NCI-H524 (cell line): ENCODE measurements at places on chromosomes 12 and 14.
A peak's percentile ranks its signal among the peaks of the same experiment; 100 is the strongest.

GRCh38 chr14:99101855-99102461, 170.0 kb downstream of the BCL11B start:
- no peak for DNase-seq

DNA sequence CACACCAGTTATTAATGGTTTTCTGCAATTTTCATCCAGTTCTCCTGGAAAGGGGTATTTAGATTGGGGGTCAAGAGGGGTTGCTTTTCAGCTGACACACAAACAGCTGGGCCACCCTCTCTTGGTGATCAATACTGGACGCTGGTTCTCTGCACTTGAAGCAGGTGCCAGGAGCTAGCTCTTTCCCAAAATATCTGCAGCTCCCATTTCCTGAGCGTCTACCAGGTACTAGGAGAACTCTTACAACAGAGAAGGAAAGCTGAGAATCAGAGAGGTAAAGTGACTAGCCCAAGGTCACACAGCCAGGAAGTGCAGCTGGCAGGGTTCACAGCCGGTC, 1.2 kb downstream of the TESC start:
- no peak for DNase-seq

- DNase-seq: no peak
These were observed 11.4 kb downstream of the MCRS1 start for GRCh38 chr12:49556391-49557186.

DNA sequence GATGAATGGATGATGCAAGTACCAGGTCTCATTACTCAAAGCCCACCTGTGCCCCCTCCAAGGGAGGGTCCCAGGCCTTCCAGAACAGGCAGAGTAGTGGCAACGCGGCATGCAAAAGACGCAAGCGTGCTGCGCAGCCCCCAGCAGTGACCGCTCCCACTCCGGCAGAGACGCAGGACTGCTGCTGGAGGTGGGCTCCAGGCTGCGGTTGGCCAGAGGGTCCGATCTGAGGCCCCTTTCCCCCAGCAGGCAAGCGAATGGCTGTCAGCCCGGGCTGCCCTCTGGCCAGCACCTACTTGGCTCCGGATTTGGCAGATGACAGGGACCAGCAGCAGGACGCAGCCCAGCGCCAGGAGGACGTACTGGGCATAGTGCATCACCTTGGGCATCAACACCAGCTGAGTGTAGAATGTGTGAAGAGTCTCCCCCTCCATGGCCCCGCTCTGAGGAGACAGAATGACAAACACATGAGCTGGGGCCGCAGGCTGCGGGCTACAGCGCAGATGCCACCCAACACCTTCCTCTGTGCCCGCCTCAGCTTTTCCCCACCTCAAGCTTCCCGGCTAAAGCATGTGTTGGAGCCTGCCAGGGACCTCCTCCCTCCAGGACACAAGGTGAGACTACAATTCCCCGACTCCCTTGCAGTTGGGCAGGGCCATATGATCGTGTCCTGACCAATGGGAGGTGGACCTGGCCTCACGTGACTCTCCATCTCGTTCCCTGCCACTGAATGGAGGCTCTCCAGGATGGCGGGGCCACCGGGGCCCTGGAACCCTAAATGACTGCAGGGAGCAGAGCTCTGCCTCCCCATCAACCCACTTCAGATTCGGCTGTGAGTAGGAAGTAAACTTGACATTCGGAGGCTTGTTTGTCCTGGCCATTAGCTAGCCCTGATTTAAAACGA, 77.4 kb downstream of the SCARB1 start:
- no peak for DNase-seq

GRCh38 chr14:86892152-86892956, 1100.6 kb downstream of the GALC start:
- DNase-seq: no peak

- DNase-seq: no peak
These were observed 964.2 kb downstream of the NRXN3 start for GRCh38 chr14:79134361-79134760.

GRCh38 chr14:46894476-46894875, 242.9 kb upstream of the RPL10L start:
- DNase-seq: no peak

DNA sequence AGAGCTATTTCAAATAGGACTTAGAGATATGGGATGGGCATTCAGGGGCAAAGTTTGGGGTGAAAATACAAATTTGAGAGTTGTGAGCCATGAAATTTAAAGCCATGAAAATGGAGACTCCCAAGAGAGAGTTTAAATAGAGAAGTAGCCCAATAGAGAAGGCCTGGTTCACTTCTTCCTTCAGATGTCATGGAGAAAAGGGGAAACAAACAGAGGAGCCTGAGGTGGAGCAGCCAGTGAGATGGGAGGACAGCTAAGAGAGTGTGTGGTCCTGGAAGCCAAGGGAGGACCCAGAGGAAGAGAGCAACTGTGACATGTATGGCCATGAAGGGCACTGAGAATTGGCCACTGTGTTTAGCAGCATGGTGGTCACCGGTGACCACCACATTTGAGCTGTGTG, 12.3 kb upstream of the DYNLL1 start:
- DNase-seq: no peak

GRCh38 chr12:22285846-22286245, 48.7 kb downstream of the ST8SIA1 start:
- DNase-seq: no peak

DNA sequence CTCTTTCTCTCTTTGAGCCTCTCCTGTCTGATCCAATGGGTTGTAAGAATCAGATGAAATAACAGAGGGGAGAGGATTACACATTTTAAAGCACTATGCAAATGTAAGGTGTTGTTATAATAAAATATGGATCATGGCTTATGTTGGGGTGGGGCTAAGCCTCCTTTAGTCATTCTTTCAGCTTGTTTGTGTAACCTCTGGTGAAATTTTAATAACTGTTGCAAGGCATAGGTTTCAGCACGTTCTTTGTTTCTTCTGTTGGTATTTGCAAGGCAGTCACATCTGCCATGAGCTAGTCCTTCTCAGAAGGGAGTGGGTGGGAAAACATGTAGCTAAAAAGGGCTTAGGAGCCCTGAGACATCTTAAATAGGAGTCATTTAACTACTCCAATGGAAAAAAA, 74.8 kb upstream of the FRMD6 start:
- DNase-seq: no peak

- DNase-seq: no peak
These were observed 167.1 kb downstream of the TBX5 start for GRCh38 chr12:114238808-114239207.

DNA sequence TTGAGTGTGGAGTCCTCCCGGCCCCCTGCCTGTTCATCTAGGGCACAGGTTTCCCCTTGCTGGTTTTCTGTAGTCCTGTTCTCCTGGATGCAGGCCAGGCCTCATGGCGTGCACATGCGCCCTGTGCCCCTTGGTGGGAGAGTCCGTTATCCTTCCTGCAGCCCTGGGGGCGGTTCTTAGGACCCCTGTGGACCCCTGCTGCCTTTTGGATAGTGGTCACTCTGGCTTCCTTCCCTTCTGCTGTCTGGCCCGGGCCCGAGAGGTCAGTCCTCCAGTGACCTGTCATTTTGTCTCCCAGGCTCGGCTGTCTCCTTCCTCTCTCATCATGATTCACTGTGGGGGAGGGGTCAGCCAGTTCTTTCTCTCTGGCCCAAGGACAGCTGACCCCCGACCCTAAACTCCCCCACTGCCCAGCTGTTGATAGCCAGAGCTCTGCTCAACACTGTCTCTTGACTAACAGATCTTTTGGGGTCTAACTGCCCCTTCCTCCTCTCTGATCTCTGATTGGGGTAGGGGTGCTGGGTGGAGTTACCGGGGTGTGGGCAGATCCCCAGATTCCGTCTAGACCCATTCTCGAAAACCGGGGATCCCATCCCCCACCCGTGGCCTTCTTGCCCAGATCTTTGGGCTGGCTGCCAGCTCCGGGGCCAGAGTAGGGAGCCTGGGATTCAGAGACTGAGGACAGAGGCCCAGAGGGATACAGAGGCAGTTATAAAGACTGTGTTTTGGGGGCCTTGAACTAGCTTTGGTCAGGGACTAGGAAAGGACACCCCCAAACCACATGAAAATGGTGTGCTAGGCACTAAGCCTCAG, 7.0 kb downstream of the CCND2 start:
- no peak for DNase-seq

DNA sequence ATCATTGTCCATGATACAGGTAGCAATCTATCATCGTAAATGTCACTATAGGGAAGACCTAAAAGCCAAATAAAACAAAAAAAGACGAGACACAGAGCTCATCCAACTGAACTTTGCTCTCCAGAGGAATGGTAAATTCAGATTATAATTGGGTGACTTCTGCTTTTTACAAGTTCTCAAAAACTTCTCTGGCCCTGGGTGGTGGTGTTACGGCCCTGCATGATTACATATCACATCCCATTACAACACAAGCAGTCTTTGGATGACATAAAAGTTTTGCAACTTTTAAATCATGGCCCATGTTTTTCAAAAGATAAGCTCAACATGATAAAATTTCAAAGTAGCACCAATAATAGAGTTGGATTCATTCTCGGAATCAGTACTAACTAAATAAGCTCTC, 299.6 kb downstream of the DIO2 start:
- no peak for DNase-seq

DNA sequence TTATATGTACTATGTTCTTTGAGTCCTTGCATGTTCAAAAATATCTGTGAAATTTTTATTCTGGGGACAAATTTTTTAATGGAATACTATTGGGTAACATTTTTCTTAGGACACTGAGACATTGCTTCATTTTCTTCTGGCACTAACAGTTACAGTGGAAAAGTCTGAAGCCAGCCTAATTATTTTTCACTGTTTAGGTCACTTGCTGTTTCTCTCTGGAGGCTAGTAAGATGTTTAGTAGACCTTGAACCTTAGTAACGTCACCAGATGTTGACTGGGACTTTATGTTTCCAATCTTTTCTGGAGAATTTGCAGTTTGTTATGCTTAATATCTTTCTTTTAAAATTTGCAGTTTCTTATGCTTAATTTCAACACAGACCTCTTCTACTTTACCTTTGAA, 12.3 kb upstream of the EPYC start:
- DNase-seq: no peak

DNA sequence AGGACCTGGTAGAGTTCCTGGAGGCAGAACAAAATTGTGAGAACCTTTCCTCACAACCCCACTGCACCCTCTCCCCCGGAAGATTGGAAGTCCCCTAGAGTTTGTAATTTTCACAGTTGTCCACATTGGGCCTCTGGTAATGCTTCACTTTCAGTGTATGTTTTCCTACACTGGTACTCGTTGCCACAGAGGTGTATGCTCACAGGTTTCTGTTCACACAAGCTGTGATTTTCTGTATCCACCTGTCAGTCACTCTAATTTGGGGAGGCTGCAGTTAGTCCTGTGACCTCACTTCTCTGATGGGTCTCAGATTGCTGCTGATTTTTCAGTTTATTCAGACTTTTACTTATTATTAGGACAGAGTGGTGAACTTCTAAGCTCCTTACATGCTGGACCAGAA, 66.4 kb upstream of the BMP4 start:
- no peak for DNase-seq

GRCh38 chr12:45785315-45785714, 55.8 kb downstream of the ARID2 start:
- no peak for DNase-seq

- DNase-seq: peak; percentile 17
These were observed 22.8 kb downstream of the APOBEC1 start for GRCh38 chr12:7642876-7643309.

DNA sequence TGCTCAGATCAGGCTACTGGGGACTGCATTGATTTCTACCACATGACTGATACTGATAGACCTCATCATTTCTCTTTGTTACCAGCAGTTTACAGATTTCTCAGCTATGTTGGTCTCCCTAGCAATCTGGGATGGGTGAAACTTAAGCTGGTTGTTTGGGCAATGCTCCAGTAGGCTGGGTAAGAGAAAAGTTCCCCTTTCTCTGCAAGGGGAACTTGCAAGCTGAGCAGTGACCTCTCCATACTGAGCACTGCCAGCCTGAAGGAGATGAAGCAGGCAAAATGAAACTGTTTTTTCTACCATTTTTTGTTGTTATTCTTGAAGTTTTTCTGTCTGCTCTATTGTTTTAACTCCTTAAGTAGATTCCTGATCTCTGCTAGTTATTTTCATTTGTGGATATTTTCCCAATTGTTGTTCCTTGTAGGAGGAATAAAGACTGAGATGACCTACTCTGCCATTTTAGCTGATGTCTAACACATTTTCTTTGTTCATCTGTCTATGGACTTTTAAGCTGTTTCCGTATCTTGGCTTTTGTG, 1.3 kb upstream of the OR4M1 start:
- no peak for DNase-seq

DNA sequence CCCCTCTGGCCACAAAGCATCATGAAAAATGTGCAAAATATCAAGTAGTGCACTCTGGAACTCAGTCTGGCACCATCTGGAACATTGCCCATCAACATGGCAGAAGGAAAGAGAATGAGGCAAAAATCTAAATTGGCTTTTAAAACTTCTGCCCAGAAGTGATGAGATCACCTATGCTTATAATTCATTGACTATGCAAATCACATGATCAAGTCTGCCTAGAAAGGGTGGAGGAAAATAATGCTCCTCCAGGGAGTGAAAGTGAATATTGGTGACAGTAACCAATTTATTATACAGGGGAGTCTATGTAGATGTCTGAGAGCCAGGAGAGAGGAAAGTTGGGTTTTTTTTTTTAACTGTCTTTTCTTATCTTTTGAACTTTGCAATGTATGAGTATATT, 73.3 kb upstream of the HIF1A start:
- DNase-seq: no peak

GRCh38 chr12:48865281-48866051, at the start of gene RND1:
RND1 (minus strand) TSS chr12:48865870; CDS start chr12:48865767, 103 bp downstream.
- peak; percentile 94 for DNase-seq

DNA sequence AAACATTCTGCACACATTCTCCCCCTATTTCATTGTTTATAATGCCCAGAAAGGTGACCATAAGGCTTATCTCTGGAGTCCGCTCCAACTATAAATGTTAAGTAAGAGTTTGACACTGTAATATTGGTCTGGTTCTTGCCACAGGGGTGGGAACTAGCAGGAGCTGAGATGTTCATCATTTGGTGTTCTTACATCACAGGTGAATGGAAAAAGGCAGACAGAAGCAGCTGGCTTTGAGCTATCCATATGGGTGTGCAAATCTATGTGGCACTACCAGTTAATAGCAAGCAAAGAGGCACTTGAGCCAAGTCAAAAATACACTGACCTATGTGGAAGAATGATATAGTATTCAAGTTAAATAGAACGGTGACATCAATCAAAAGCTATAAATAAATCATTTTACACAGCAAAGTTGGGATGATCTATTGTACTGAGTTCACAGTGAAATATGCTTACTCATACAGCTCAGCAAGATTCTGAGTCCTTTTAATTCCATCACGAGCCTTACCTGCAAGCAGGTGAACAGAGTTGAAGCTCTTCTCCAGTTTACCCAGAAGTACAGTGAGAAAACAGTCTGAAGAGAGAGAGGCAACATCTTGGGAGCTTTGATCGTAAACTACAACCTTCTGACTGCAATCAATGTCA, 43.2 kb downstream of the DUSP16 start:
- DNase-seq: no peak

DNA sequence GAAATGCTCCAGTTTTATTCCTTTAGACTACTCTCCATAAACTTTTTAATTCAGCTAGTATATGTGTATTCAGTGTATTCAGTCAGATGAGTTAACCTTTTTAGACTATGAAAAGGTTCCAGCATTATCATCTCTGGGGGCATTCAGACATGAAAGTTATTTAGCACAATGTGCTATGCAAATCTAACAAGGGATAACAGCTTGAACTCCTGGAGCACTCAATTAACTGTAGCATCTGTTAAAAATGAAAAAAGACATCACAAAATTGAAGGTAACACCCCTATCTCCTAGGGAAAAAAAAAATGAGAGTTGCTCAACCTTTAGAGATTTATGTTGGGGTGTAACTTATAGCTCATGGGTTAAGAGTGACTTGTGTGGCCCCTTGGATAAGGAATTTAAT, 211.5 kb downstream of the PHLDA1 start:
- DNase-seq: peak; percentile 80
